CD4-positive, alpha-beta T cell (primary cell): ENCODE measurements at places on chromosomes 6 and 20.

GRCh38 chr6:163565140-163565539 lies 150.6 kb downstream of the QKI start:
- no peak for DNase-seq

DNA sequence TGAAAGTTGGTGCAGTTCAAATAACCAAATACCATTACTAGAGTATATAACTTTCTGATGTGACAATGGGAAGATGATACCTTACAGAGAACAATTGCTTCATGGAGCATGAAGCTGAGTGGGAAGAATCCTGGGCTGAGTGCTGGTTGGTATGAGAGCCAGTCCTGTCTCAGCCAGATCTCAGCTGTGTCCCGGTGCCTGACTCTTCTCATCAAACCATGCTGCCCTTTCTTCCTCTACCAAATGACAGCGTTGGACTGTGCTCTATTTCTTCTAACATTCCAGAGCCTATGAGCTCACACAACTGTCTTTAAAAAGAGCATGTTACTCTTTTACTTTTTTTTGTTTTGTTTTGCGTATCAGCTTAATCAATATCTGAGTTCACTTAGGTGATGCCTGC lies 27.5 kb upstream of the PBOV1 start:
- DNase-seq, result no peak

DNA sequence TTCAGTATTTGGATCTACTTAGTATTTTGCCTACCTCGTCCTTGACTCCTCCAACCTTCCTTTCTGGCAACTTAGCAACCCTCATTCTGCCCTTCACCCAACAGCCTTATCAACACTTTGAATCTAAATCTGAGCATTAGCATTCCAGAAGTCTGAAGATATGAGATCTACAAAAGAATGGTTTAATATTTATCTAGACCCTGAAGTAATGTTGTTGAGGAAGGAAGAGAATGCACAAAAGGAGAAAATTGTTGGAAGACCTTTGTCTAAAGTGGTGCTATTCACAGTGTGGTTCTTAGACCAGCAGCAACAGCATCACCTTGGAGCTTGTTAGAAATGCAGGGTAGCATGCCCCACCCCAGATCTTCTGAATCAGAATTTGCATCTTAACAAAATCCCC lies 198.2 kb upstream of the PLCB4 start:
- no peak for DNase-seq

- DNase-seq, result no peak
Measured at GRCh38 chr6:138945354-138945753, 42.7 kb downstream of the REPS1 start.

DNA sequence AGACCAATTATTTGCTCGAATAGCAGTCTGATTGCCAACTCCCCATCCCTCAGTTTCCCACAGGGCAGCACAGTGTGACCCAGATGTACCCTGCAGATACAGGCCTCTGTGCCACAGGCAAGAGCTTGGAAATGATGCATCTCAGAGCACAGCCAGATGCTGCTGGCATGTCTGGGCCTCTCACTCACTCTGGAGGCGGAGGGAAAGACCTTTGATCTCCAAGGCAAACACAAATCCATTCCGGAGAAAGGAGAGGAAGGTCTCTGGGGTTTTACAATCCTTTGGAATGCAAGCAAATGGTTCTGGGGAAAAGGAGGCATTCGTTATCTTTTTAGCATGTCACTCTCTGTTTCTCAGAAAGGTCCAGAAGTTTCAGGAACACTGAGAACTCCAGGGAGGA lies 74.2 kb downstream of the RIOK1 start:
- no peak for DNase-seq

DNA sequence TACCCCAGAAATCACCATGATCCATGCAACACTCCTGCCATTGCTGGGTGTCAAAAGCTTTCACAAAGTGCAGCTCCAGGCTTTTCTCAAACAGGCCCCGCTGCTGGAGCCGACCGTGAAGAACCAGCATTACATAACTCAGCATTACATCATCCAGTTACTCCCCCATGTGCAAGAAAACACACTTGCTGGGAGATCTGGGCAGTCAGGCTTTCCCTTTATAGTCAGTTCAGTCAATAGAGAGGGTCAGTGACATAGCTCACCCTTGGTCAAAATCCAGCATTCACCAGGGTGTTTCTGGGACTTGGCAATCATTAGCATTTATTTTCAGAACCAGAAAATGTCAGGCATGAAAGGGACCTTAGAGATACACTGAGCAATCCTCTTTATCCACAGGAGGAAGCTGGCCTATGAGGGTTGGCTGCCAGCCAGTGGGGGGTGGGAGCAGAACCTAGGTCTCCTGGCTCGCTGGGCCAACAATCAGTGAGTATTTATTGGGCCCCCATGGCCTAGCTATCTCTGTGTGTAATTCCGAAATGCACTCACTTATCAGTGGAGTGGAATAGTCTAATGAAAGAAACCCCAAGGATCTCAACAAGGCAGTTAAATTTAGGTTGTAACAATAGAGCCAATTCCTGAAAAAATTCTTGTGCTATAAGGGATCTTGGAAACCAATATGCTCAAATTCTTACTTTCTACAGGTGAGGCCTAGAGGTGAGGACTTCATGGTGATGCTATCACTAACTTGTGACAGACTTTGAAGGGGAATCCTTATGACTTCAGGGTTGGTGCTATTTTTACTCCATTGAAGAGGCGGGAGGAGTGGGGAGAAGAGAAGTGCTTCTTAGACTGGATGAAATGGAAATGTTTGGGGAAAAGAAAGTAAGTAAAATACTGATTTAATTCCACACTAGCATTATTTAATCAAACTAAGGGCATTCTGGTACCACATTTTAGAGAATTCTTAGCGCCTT lies 54.6 kb downstream of the LYRM4 start:
- no peak for DNase-seq

DNA sequence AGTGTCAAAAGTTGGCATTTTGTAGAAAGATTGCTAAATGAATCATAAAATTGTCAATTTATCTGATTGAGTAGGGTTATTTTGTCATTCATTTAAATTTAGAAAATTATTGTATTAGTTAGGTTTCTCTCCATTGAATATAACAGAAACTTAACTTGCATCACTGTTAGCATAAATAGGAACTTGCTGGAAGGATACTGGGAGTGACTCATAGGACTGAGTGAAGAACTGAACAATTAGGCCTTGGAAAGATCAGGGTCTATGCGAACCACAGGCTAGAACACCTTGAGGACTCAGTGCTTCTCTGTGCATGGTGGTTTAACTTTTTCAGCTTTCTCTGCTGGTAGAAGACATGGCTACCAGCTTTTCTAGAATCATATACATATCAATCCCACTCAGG lies 67.7 kb upstream of the IFNGR1 start:
- no peak for DNase-seq

DNA sequence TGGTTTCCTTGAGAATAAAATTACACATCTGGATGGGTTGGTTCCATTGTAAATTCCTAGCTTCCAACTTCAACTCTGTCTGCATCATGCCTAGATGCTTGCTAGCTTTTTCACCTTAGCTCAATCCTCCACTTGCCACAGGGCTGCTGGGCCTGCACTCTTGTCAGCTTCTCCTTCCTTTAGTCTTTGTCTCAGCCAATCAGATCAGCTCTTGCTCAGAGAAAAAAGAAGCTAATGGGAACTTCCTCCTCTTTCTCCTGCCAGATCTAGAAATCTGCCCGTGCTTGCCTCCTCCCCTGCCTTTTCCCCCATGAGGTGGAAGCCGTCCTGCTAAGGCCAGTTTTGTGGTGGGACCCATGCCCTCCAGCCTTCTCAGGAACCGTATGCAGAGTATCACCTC lies 18.5 kb downstream of the RAE1 start:
- DNase-seq, result no peak

GRCh38 chr6:166341977-166342348 lies 382 bp downstream of the SFT2D1 start:
- peak; percentile 39 for DNase-seq

DNA sequence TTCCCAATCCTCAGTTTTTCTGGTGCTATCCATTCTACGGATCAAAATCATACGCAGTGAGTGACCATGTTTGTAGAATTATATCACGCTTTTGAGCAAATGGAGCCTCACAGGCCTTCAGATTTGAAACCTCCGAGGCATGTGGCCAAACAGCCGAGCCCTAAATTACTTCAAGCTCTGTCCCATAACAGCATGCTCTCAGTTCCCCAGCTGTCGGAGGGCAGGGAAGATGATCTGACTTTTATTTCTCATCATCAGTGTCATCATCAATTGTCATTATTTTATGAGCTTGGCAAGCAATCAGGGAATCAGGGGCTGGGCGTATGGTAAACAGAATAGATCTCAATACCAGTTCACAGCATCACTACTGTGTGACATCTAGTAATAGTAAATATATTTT lies 73.2 kb downstream of the PSMG4 start:
- DNase-seq, result no peak

GRCh38 chr6:41555326-41556300 lies 9.4 kb downstream of the FOXP4 start:
- no peak for DNase-seq

DNA sequence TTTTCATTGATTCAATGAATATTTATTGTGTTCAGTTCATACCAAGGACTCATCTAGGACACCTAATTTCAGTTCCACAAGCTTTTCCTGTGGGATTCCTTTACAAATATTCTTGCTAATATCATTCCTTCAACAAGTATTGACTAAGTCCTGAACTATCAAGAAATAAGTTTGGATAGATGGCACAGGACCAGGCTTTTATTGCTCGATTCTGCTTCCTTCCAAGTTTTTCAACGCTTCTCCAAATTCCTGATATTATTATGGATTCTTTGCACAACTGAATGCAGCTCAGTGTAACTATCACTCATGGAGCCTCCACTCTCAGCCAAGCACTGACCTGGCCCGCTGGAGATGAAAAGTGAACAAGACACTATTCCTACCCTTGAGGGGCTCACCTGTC lies 32.7 kb upstream of the COL21A1 start:
- DNase-seq, result no peak

GRCh38 chr6:95682476-95682875 lies 105.1 kb downstream of the MANEA start:
- no peak for DNase-seq

- no peak for DNase-seq
Measured at GRCh38 chr20:51373713-51374455, 168.6 kb downstream of the NFATC2 start.

- DNase-seq, result no peak
Measured at GRCh38 chr6:166470029-166470862, 87.5 kb upstream of the MPC1 start.

DNA sequence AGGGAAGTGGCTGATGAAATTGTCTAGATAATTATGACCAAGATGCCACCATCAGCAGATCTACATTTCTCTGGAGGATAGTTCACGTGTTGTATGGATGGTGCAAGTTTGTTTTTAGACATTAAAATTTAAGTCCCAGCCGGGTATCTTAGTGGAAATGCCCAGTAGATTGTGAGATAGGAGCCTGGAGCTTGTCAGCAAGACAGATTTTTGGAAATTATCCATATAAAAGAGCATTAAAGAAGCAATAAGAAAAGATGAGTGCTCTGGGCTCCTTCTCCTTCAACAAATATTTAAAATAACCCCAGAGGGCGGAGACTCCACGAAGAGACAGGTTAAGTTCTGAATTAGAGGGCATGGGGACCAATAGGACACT lies 47.6 kb upstream of the SMLR1 start:
- DNase-seq, result no peak

DNA sequence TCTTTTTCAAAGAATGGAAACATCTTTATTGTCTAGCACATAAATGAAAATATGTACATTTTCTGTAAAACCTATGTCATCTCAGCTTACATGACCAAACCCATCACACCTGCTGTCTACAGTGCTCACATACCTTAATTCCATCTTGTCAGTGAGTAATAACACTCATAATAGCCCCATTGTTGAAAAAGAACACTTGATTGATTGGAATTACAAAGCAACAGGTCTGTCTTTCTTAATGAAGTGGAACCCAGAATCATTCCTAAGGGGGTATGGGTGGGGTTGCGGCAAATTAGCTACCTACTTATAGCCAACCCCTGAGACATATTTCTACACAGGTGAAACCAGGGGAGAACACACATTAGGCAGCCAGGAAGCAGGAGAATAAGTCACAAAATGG lies 20.2 kb downstream of the ADGRF4 start:
- no peak for DNase-seq

GRCh38 chr6:162709431-162709830 lies 18.1 kb downstream of the PRKN start:
- DNase-seq, result no peak

DNA sequence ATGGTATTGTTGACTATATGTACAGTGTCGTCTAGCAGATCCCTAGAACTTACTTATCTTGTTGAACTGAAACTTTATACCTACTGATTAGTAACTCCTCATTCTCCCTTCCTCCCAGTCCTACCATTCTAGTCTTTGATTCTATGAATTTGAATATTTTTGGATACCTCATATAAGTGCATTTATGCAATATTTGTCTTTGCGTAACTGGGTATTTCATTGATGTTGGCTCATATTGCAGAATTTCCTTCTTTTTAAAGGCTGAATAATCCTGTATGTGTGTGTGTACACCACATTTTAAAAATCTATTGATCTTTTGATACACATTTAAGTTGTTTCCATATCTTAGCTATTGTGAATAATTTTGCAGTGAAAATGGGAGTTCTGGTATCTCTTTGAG lies 119.9 kb downstream of the SOX4 start:
- no peak for DNase-seq

DNA sequence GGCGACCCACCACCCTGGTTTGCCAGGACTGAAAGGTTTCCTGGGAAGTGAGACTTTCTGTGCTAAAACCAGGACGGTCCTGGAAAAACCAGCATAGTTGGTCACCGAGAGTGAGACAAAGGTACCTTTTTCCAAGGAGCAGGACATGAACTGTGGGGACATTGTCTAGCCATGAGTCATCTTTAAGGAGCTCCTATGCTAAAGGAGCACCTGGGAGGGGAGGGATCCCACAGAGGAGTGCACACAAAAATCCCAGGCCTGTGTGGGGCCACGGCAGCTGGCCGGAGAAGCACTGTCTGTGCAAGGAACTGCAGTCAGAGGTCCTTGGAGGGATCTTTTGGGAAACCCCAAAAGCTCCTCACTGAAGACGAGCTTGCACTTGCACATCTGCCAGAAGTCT lies 109.1 kb upstream of the PLEKHG1 start:
- DNase-seq, result no peak

- DNase-seq, result no peak
Measured at GRCh38 chr6:157316871-157317814, 6.2 kb downstream of the TMEM242 start.

DNA sequence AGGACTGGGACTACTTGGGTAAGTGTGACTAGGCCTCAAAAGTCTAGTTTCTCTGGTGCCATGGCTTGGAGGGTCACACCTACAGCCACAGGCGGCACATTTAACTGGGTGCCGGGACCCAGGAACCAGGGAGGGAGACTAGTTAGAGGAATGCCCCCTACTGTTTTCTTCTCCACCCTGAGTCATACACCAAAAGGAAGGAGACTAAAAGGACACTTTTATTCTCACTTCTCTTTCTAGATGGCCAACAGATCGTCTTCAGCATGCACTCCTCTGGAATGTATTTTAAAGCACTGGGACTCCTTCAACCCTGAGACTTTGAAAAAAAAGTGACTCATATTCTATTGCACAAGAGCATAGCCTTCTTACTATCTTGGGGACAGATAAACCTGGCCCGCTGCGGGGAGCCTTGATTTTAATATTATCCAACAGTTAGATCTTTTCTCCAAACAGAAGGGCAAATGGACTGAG lies 33.4 kb downstream of the PLN start:
- peak; percentile 49 for DNase-seq

GRCh38 chr6:134437376-134437775 lies 119.5 kb upstream of the SGK1 start:
- DNase-seq, result no peak
